ENCODE measurements at places on chromosomes 12 and 14.
A peak's percentile ranks its signal among the peaks of the same experiment; 100 is the strongest.

GRCh38 chr12:131990066-131990979, 40.6 kb downstream of the EP400 start:
- no peak for DNase-seq

- no peak for DNase-seq
Measured at GRCh38 chr14:96066976-96067375, 27.8 kb downstream of the C14orf132 start.

- no peak for DNase-seq
Measured at GRCh38 chr14:23402296-23403138, 5.6 kb downstream of the MYH6 start.

- DNase-seq, result no peak
Measured at GRCh38 chr12:20751046-20751445, 55.9 kb downstream of the SLCO1C1 start.

GRCh38 chr12:53313996-53314395, 7.4 kb downstream of the AAAS start:
- no peak for DNase-seq

- DNase-seq, result no peak
Measured at GRCh38 chr12:26231921-26232320, 36.5 kb downstream of the SSPN start.

DNA sequence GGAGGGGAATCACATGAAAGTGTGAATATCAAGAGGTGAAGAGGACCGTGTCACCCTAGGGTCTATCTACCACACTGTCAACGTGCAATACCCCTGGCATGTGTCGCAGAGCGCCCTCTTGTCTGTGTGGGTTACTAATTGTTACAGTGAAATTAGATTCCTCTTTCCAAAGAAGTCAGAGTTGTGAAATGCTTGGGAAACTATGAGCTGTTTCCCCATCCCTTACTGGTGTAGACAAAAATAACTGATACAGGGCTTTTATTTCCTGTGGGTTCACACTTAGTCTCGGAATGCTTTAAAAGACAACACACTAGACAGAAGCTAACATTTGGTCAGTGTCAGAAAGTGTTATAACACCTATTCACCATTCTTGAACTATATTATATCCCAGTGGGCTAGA, 597.3 kb downstream of the NRXN3 start:
- DNase-seq, result no peak

- DNase-seq, result no peak
Measured at GRCh38 chr12:103085541-103085940, 128.1 kb downstream of the ASCL1 start.

GRCh38 chr14:70741482-70741881, 67.8 kb downstream of the MAP3K9 start:
- no peak for DNase-seq

DNA sequence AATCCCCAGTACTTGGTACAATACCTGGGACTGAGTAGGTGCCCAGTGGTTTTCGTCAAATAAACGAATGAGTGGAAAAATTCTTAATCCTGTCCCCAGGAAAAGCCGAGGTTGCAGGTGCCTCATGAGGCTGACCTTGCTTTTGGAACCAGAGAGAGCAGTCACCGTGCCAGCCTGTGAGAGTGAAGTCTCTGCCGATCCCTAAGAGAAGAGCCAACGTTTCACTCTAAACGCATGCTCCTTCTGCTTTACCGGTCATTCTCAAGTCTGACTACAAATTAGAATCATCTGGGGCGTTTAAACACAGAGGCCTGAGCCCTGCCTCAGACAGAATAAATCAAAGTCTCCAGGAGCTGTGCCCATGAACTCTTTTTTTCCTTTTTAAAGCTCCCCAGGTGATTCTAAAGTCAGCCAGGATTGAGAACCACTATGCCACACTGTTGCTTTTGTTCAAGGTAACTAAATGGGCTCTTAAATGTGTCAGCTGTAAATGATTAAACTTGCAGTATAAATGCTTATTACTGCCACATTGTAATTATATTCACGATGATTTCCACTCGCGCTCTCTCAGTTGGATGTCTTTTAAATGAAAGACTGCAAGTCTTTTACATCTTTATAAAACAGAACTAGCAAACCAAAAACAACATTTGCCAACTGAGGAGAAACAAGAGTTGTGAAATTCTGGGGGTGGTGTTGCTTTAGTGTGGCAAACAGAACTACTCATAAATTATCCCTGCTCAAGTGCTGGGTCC, 26.9 kb downstream of the TCP11L2 start:
- no peak for DNase-seq

GRCh38 chr12:75599061-75599460, 87.7 kb upstream of the KRR1 start:
- no peak for DNase-seq

GRCh38 chr12:3206536-3207072, 129.4 kb downstream of the TSPAN9 start:
- DNase-seq, result no peak

DNA sequence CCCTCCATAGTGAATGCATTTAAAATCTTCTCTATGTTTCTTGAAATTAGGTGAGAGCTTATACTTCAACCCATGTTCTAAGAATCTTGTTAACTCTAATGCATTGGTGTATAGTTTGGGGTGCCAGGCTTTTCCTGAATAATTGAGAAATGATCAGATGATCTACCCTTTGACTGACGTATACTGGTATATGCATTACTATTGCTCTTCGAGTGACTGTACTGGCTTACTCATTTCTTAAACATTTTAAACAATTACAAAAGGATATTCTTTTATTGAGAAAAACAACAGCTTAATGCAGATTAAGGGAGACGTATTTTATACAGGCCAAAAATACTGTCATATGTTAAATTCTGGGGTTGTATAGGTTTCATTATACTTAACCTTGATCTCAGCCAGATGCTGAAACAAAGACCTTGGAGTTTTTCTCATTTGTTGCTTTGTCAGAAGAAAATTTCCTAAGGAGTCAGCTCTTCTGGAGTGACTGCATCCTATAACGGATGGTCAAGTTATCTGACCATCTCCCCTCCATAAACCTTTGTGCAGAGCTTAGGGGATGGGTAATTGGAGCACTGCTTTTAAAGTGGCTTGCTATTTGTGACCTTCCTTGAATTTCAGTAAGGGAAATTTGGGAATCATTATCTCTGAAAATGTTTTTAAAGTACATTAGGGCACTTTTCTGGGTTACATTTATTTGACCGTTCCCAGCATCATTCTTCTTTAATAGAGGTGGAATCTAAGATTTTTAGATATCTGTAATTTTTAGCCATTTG, 507.6 kb downstream of the PCNX1 start:
- DNase-seq, result no peak

DNA sequence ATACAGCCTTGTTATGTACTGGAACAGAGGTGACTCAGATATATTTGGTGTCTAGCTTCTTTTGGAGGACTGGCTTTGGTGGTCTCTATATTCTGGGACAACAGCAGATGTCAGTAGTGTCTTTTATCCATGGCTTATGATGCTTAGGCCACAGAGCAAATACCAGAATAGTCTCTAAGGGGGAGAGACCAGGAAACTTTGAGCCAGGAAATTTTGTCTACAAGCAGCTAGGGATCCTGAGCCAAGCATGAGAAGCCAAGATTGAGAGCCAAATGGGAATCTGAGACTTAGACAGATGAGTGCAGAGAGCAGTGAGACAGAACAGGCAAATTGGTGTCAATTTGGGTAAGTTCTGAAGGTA, 28.4 kb upstream of the PTPRR start:
- DNase-seq, result no peak

GRCh38 chr14:79363291-79363690, 848.0 kb downstream of the DIO2 start:
- no peak for DNase-seq

- DNase-seq, result no peak
Measured at GRCh38 chr12:132925597-132926414, 30.3 kb downstream of the ZNF605 start.

GRCh38 chr12:124561231-124561630, 6.2 kb downstream of the NCOR2 start:
- no peak for DNase-seq

GRCh38 chr12:125453751-125454150, 388.5 kb downstream of the AACS start:
- no peak for DNase-seq

GRCh38 chr14:74720526-74720925, 7.6 kb downstream of the FCF1 start:
- DNase-seq, result no peak

DNA sequence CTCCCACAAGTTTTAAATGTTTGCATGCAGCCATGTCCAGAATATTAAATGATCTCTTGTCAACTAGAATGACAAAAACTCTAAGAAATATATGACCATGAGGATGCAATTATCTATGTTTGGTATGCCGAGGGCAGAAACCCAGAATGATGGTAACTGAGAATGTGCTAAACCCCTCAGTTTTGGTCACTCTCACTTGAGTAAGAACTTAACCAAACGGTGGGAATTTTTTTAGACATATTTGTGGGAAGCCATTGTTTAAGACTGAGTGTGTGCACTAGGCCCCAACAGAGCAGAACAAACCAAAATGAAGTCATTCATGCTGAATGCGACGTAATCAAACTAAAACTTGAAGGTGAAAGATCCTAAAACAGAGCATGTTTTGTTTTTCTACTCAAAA, 1927.9 kb upstream of the SEL1L start:
- DNase-seq, result no peak

DNA sequence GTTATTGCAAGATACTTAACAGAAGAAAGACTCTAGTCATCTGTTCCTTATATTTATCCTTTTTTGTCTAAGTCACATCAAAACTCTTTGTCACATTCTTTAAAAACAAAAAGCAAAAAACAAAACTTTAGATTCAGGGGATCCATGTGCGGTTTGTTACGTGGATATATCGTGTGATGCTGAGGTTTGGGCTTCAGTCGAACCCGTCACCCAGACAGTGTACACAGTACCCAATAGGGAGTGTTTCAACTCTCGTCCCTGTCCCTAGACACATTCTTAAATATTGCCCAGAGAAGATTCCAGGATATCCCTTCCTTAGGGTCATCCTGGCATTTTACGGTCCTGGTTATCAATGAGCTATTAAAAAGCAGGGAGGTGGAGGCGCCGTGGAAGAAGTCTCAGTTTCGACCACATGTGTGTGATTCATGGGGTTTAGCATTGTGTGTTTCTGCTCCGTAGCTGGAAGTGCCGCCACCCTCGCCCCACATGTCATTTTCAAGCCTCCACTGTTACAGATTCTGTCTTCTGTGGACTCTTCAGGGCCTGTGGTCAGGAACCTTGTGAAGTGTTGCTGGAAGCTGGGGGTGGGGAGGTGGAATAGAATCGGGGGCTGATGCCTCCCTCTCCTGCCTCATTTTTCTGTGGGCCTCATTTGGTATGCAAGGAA, 19.9 kb downstream of the CCND2 start:
- DNase-seq, result peak; percentile 80

GRCh38 chr12:65854629-65855028, 30.3 kb downstream of the HMGA2 start:
- DNase-seq, result no peak

- DNase-seq, result no peak
Measured at GRCh38 chr12:6166808-6167207, 33.4 kb upstream of the CD9 start.

GRCh38 chr14:74179856-74180255, 59.4 kb upstream of the VSX2 start:
- DNase-seq, result no peak

- DNase-seq, result no peak
Measured at GRCh38 chr14:52269982-52270381, 2.5 kb downstream of the PTGDR start.

DNA sequence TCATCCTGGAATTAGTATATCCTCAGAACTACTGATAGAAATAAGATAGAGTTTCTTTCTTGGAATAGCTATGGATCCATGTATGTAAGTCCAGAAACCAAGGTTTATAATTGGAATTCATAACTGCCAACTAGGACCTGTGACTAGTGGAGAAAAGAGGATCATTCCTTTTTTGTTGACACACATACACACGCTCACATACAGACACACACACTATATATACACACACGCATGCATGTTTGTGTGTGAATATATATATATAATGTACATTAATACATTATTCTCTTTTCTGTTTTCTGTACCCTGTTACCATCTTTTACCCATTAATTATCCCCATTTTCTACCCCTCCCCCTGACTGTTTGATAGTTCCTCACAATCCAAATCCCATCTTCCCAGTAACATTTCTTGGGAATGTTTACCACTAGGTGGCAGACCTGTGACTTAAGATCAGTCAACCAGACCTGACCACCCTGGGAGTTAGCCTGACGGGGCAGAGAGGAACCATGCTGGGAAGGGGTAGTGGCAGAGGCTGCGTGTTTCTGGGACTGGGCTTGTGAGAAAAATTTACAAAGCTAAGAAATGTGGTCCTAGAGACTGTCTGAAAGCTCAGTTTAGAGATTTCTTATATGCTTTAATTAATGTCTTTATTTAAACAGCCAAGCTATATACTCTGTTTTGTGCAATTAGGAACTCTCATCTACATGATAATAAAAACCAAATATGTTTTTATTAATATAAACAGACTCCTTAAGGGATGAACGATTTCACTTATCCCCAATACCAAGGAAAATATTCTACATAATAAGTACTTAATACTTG, 308.0 kb downstream of the PPFIA2 start:
- DNase-seq, result no peak

- no peak for DNase-seq
Measured at GRCh38 chr14:90559811-90560492, 163.1 kb downstream of the CALM1 start.

- DNase-seq, result no peak
Measured at GRCh38 chr12:22562036-22563028, 18.0 kb upstream of the C2CD5 start.

- peak; percentile 54 for DNase-seq
Measured at GRCh38 chr12:53060064-53060720, 10.3 kb downstream of the TNS2 start.

DNA sequence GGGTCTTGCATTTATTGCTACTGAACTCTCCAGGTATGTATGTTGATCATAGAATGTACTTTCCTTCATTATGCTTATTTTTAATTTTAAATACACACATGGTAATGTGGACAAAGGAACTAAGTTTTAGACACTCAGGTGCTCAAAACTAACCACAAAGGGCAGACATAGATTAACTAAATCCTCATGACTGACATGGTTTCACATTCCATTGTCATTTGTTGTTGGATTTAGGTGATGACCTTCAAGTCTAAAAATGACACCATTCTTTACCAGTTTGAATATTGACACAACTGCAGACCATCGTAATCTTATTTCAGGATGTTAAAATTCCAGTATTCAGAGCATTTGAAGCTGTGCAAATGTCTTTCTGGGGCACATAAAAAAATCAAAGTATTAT, 128.4 kb downstream of the BBS10 start:
- DNase-seq, result no peak

Data from activated effector memory CD4-positive, alpha-beta T cell treated with anti-CD3 and anti-CD28 coated beads, Interleukin-2, amount 50 U/mL, for 16 hours (primary cell).